LHCN-M2 (cell line): ENCODE measurements at places on chromosomes 11 and 22. TPM values are rescaled to one million over a fixed set of nuclear protein-coding genes. Genes with fewer than 3 reads are reported as not detected.

RAB3IL1 gene
- 2.4 and 4.8 TPM in 2 replicates for total RNA-seq

DNA sequence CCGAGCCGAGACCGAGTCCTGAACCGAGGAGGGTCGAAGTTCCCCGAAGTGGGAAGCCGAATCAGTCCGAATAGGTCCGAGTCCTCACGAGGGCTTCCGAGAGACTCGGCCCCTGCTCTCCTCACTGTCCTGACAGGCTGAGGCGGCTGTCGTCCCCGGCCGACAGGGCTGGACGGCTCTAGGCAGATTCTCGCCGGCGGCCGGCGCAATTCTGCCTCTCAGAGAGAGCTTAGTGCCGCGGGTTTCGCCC lies 191 bp upstream of the DEAF1 start:
- DNase-seq: no peak

DNA sequence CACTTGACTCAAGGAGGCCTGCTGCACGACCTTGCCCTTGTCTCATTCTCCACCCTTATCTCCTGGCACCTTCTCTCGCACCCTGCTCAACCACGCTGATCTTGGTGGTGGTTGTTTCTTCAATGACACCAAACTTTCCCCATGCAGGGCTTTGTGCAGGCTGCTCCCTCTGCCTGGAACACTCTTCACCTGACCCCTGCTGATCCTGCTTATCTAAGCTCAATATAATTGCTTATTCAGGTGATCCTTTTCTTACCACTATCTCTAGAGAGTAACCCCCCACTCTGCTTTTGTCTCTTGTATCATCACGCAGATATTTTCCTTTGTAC lies 604.4 kb downstream of the BUD13 start:
- DNase-seq: no peak

GRCh38 chr22:32545801-32546200 lies 71.2 kb downstream of the FBXO7 start:
- DNase-seq: no peak

HSPB2 gene
- 0.58 and 1.6 TPM in 2 replicates for total RNA-seq

DNA sequence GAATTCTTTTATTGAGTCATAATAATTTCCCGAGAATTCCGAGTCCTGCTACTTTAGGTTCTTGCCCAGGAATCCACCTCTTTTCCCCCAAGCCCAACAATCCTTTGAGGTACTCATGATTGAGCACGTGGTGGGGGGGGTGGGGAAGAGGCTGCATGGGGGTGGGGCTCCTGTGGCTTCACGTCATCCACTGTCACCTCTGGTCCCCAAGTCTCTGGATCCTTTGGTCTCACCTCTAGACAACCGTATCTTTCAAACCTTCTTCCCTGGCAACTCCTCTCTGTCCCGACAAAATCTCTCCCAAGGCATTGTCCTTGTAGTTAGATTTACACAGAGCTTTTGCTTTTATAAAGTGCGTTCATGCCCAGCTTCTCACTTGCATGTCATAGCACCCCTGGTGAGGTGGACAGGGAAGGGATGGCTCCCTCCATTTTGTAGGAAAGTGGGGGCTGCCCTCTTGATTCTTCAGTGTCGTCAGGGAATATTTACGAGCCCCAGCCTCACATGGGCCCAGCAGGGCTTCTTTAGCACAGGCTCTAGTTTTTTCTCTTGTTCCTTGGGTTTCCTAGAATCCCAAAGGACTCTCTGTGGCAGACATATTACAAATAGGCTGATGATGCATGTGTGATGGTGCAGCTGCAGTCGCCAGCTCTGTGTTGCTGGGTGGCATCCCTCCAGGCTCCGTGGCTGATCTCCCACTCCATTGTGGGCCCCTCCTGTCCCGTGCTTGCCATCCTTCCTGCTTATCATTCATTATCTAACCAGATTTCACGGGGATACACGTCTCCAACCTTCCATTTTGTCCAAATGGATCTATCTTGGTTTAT lies 8.4 kb downstream of the UCP3 start:
- DNase-seq: no peak

PRDM10 gene
- total RNA-seq: 5.6 and 7.2 TPM in 2 replicates

GRCh38 chr11:120117991-120118390 lies 19.9 kb downstream of the TRIM29 start:
- DNase-seq: no peak

GRCh38 chr11:117794772-117795629 lies 2.0 kb downstream of the DSCAML1 start:
- no peak for DNase-seq

DNA sequence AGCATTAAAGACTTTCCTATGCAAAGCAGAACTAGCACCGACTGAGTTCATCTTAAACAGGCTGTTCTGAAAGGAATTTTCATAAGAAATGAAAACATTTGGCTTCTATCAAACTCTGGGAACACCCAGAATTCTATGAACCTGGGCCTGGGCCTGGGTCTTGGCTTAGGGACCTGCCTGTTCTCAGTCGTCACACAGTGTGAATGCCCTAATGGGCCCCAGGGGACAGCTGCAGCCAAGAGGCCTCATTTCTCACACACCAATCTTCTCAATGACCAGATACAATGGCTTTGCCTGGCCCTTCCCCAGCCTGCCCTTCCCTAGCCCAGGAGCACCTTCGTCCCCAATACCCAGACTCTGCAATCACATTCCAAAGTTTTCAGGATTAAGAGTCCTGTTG lies 234.9 kb upstream of the ARHGAP20 start:
- DNase-seq: no peak

CCDC73 gene
- not detected in 2 replicates for total RNA-seq
